ENCODE measurements at places on chromosomes 1 and 21. TPM values are rescaled to one million over a fixed set of nuclear protein-coding genes. Genes with fewer than 3 reads are reported as not detected.
A peak's percentile ranks its signal among the peaks of the same experiment; 100 is the strongest.

- DNase-seq, result peak; percentile 56
Measured at GRCh38 chr1:193104502-193104906, 710 bp downstream of the GLRX2 start.

GRCh38 chr1:59429656-59430055 lies 132.8 kb downstream of the FGGY start:
- no peak for DNase-seq

GRCh38 chr1:26079178-26079563 lies 11.7 kb upstream of the TRIM63 start:
- DNase-seq, result no peak

DNA sequence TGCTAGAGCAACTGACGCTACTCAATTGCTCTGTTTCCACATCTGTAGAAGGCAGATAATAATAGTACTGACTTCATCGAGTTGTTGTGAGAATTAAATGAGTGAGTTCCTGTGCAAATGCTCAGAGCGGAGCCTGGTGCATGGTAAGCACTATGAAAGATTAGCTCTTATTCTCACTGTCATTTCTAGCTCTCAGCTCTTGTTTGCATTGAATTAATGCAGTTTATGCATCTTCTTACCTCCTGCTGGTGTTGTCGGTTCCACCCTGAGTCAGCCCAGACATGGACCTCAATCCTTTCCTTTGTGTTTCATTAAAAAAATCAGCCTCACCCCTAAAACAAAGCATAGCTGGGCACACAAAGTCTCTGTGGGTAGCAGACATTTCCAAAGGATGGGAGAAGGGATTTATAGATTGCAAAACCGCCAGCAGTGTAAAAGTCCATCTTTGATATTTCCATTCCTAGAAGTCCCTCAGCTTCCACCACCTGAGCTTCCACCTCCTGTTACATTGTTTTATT lies 254.4 kb upstream of the CSF3R start:
- no peak for DNase-seq

DNA sequence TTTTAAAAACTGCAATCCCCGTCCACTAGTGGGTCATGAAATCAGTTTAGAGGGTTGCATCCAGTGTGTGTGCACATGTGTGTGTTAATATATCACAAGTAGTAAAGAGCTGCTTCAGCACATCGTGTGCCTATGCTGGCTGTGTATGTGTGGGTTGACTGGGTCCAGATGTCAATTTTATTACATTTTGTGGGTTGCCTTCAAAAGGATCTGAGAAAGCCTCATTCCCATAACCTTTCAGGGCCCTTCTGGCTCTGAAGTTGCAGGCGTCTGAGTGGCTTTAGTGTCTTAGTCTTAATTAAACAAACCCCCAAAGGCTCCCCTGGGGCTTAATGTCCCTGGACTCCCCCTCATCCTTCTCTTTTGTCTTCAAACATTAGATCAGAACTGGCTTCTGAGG lies 19.8 kb downstream of the PLA2G2D start:
- no peak for DNase-seq

Gene PSRC1
- total RNA-seq, result 6.7 TPM

- no peak for DNase-seq
Measured at GRCh38 chr1:167663002-167663772, 33.2 kb downstream of the RCSD1 start.

Gene LY9
- total RNA-seq, result 9.4 TPM

DNA sequence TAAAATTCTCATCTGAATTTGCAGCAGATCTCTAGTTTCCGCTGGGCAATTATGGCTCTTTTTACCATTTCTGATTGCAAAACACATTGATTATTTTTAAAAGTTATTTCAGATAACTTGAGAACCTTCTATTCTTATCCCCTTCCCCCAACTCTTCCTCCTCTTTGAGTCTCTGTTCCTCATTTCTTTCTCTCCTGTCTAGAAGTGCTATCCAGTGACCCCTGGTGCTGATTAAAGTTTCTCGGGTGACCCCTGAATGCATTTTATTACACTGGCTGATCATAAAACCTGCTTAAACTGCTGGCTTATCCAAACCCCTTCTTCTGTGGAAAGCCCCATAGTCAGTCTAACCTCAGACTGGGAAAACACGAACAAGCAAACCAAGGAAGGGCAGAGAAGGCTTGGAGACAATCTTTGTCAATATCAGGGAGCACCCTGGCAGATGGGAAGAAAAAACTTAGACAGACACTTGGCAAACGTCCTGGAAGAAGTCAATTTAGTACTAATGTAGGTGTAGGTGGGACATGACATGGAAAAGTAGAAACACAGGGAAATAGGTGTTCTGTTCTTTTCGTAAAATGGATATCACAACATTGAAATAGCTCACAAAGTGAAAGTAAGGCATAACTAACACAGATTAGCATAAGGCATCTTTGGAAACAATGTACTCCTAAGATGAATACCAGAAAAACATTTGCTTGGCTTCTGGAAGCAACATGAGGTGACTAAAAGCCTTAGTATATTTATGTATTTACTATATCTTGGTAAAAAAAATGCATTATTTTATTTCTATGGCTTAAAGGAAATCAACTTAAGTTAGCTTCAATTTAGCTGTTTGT lies 61.4 kb downstream of the GORAB start:
- no peak for DNase-seq

DNA sequence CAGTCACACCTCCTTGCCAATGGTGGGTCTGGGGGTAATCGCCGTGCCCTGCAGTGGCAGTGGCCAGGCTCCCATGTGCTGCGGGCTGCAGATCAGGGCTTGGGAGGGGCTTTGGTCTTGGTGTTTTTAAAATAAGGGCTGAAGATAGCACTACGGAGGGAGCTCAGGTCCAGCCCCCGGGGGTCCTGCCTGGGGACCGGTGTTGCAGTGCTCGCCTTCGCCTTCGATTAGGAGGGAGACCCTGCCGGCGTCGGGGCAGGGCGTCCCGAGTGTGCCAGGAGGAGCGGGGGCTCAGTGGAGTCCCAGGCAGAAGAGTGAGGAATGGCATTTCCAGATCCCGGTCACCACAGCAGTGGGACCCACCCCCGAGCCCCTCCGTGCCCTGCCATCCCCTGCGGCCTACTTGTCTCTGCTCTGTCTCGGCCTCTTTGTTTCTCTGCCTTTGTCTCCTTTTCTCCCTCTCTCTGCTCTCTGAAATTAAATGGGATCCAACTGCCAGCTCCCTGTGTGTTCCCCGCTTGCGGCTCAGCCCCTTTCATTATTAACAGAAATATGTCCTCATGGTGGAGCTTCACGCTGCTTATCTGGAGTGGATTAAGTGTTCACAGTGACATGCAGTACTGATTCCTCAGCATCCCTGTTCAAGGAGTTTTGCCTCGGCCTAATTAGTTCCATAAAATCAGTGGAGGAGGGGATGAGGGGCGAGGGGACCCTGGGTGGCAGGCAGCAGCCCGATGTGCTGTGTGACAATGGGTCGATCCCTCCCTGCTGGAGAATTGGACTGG lies 44.4 kb downstream of the DMRTB1 start:
- no peak for DNase-seq

Gene RIMS3
- 5.6 TPM for total RNA-seq

Gene DNASE2B
- 0.64 TPM for total RNA-seq

DNA sequence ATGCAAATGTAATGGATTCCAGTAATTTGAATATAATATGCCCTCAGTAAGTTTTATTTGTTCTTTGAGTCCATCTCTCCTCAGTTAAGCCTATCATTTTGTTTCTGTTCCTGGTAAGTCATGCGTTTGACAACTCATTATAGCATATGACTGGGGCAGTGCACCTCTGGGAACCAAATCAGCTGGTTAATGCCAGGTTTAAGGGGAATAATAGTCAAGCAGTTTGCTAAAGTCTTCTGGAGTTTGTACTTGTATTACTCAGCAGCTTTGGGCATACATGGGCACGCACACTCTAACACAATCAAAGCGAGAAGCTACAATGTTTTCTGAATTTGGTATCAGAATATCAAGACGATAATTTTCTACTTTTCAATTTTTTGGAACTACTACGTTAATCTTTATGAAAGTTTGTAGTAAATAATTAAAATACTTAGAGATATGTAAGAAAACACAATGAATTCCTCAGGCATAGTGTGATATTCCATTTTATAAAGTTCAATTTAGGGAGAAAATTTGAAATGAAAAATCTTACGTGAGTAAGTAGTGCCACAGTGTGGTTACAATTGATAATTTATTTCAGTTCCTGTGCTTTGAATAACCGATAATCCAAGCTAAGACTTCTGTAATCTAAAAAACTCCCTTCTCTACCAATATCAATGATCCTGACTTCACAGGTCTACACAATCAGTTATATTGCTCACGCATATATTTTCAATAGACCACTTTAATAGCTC lies 43.8 kb upstream of the KCTD3 start:
- DNase-seq, result no peak
